ENCODE measurements at places on chromosomes 16 and 17.

DNA sequence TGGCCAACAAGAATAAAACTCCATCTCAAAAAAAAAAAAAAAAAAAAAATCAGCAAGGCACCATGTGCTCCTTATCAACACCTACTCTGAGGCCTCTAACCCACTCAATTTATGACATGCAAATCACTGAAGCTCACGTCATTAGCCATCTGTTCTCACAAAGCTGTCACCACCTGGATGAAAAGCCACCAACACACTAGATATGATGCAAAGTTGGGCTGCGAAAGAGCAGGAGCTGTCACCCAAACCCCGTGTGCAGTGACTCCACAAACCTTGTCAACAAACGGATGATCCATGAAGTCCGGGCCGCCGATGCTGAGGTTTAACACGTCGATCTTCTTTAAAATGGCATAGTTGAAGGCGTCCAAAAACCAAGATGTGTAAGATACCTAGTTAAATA lies 25.3 kb downstream of the MBTPS1 start:
- no peak for DNase-seq

GRCh38 chr16:51140112-51140511 lies 11.0 kb downstream of the SALL1 start:
- no peak for DNase-seq

DNA sequence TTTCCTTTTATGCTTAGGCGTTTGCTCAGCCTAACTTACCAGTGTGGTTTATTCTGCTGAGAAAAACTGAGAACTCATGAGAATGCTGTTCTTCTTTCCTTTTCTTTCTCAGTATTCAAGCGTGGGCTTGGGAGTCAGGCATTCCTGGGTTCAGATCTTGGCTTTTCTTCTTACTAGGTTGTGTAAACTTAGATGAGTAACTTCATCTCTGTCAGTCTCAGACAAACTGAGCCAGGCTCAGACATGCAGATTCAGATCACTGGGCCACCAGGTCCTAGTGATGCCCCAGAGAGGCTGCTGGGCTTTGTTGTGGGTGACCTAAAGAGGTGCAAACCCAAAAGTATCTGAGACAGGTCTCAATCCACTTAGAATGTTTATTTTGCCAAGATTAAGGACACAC lies 95.8 kb upstream of the MPHOSPH6 start:
- DNase-seq, result no peak

DNA sequence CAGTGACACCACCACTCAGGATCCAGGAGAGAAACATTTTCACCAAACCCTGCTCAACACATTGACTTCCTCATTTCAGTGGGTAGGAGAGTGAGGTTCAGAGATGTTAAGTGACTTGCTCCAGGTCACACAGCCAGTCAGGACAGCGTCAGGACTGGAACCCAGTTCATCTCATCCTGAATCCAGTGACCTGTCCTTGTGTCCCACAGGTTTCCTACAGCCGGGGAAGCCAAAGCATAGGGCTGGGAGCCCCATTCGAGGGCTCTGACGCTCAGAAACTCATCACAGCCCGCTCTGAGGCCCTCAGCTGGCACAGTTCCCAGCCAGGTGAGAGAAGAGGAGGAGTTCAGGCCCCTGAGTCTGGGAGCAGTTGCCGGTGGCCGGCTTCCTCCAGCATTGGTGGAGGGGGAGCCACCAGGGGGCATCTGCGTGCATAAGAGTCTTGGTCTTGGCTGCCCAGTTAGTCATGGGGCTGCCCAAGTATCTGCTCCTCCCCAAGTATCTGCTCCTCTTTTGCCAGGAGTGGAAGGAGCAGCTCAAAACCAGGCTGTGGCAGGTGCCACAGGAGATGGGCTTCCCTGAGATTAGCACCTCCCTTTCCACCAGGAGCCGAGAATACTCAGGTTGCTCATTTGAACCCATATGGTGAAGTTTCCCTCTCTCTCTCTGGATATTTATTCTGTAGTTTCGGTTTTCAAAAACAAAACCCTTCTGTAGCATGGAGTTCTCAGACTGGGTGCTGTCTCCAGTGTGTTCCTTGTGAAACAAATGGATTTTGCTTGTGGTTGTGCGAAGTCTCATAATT lies 56.0 kb downstream of the TNFRSF13B start:
- DNase-seq, result peak; percentile 84

GRCh38 chr17:65519462-65519861 lies 42.0 kb downstream of the AXIN2 start:
- no peak for DNase-seq

GRCh38 chr16:23640615-23640930 lies 537 bp downstream of the PALB2 start:
- DNase-seq, result no peak

DNA sequence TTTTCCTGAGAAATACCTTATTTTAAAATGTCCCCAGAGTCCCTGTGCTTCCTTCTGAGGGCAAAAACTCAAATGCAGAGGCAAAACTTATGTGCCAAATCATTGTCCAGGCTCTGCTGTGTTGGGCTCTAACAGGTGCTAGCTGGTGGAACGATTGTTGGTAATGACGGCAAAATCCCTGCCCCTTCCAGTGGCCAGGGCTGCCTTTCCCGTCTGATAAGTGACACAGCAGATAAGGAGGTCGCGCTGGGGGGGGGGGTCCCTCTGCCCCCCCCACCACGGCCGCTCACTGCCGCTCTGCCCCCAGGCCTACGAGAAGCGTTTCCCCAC lies 29.1 kb downstream of the SEC14L5 start:
- no peak for DNase-seq

- DNase-seq, result peak; percentile 49
Observed at GRCh38 chr17:65987988-65988387, 203.9 kb downstream of the CEP112 start.

GRCh38 chr16:58124601-58124915 lies 4.6 kb downstream of the CFAP20 start:
- DNase-seq, result no peak
